ENCODE measurements at places on chromosomes 6 and 20.
A peak's percentile ranks its signal among the peaks of the same experiment; 100 is the strongest.

DNA sequence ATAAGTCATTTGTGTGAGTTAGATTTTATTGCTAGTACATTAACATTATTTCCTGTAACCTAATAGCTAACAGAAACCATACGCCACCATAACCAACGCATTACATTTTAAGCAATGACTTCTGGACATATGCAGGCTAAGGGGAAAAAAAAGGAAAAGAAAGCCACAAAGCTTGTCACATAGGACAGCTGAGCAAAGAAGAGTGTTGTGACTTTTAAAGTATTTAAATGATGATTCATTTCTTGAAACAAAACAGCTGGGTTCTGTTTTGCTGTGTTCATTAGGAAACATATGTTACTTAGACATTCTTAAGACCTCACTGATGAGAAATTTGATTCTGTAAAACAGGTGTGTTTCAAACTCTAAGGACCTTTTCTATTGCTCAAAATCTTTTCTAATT is 171.4 kb downstream of the COL9A1 start:
- no peak for DNase-seq

DNA sequence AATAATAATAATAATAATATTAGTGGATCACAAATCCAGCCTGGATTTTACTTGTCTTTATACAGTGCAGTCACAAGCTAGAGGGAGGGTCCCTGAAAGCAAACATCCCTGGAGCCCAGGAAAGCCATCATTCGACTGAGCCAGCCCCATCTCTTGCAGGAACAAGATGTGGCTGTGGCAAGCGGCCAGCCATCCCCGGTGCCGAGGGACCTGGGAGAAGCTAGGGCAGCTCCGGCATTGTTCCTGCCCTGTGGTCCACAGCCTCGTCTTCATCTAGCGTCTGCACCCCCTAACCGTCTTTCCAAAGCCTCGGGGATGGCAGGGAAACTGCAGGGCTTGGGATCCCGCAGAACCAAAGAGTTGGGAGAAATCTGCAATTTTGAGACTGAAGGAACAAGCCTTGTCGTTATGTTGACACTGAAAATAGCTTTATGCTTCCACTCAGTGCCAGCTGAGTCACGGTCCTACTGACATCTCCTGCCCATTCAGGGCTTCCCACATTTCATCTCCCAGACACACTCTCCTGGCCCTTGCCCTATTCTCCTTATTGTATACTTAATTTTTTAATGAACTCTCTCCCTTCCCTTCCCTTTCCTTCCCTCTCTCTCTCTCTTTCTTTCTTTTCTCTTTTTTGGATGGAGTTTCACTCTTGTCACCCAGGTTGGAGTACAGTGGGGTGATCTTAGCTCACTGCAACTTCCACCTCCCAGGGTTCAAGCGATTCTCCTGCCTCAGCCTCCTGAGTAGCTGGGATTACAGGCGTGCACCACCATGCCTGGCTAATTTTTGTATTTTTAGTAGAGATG is 62.5 kb upstream of the ZNFX1 start:
- DNase-seq: peak; percentile 58

GRCh38 chr6:10529231-10529801 is 8.2 kb downstream of the GCNT2 start:
- DNase-seq: no peak

DNA sequence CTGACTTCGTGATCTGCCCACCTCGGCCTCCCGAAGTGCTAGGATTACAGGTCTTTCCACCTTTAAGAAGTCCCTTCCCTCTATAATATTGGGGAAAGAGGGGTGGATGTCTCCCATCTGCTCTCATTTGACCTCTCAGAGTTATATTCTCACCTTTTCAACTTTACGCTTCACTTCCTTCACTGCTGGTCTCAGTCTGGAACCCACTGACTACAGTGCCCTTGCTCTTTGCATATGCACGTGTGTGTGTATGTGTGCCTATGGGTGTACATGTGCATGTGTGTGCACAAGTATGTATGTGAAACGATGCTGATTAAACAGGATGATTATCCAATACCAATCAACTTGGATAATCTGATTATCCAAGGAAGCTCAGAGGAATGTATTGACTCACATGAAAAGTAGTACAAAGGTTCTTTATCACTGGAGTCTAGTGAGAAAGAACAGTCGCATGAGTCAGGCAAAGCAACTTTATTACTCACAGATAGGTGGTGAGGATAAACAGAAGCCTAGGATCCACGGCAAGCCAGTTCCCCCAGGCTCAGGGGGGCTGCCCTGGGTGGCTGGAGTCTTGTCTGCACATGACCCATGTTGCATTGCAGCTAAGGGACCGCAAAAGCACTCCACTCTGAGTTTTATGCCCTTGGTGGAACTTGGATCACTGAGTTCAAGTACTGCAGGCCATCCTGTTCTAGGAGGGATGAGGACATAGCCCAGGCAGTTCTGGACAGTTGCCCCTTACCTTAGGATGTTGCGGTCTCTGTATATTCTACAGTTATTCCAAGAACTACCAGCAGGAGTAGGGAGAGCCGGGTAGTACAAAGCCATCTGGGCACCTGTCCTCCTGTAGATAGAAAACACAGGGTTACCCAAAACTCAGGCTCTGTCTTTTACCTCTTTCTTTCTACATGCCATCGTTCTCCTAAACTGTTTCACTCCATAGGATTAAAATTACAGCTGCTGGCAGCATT is 50.9 kb downstream of the SNRNP48 start:
- DNase-seq: peak; percentile 66

GRCh38 chr6:121479486-121480098 is 44.1 kb downstream of the GJA1 start:
- DNase-seq: no peak

- peak; percentile 55 for DNase-seq
Observed at GRCh38 chr20:58393299-58393698, 4.3 kb downstream of the VAPB start.

All from GM03348 (cell line).